ENCODE measurements at places on chromosomes 2 and 18.

DNA sequence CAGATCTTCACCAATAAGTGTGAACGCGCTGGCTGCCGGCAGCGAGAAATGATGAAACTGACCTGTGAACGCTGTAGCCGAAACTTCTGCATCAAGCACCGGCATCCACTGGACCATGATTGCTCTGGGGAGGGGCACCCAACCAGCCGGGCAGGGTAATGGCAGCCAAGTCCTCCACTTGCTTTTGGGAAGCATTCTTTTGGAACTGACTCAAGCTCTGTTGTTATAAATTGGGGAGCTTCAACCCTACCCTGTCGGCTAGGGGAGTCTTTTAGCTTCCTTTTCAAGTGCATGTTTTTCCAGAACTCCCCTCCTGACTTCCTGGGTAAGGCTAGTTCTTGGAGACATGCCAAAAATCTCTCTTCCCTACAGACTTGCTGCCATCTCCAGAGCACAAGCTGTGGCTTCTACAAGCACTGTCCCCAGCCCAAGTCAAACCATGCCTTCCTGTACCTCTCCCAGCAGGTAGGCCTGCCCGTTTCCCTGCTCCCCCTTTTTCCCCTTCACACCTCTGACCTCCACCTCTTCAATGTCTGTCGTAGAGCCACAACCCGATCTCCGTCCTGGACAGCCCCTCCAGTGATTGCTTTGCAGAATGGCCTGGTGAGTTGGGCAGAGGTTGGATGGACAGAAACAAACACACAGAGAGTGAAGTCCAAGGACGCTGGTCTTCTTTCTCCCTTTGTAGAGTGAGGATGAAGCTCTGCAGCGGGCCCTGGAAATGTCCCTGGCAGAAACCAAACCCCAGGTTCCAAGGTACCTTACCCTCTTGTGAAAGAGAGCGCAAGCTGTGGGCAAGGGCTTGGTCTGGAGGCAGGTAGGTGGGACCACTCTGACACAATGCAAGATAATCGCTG is 1.5 kb downstream of the ZFAND2B start:
- no peak for DNase-seq

- no peak for DNase-seq
Observed at GRCh38 chr2:231940795-231941194, 14.6 kb upstream of the NPPC start.

- no peak for DNase-seq
Observed at GRCh38 chr2:1766851-1767811, 22.8 kb upstream of the PXDN start.

DNA sequence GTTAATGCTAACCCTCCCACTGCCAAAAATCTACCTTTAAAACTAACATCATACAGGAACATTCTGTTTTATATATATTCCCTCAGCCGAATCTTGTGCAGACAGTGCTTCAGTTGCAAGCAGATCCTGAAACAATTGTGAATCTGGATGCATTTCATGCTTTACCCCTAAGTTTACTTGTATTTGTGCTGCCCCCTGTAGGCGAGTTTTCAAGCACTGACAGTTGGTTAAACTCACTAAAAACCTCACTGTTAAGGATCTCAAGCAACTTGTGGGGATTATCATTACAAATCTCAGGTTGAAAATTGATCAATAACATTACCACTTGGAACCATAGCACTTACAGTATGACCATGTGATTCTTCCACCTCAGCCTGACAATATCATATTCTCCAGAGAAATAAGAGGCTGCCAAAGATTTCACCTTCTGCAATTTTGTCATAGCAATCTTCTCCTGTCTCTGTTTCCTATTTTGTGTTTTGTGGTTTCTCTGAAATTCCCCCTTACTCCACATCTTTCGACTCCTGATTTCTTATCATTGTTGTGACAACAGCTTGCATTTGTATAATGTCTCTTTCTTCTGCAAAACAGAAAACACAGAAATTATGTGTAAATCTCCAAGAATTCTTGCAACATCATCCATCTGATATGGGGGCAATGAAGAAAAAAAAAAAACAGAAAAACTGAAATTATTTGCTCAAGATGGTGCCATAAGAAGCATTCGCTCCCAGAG is 354.6 kb upstream of the SETBP1 start:
- no peak for DNase-seq

- no peak for DNase-seq
Observed at GRCh38 chr18:26719896-26720295, 145.6 kb downstream of the AQP4 start.

- DNase-seq, result no peak
Observed at GRCh38 chr2:155727187-155727895, 605.2 kb downstream of the NR4A2 start.

DNA sequence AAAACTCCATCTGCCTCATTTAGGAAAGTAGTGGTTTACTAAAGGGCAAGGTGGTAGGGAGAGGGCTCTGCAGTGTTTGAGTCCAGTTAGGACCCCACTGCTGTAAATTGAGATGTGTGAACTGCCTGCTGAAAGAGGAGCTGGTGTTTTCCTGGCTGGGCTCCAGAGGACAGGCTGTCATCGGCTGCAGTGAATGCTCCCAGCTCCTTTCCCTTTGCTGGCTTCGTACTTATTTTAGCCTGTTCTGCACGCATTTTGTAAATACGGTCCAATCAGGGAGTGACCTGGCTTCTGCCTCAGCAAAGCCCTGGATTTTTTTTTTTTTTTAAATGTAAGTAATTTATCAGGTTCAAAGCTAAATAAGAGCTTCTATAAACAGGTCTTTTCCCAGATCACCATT is 37.5 kb downstream of the SLC4A3 start:
- no peak for DNase-seq

- DNase-seq, result no peak
Observed at GRCh38 chr2:176122683-176123410, at the start of gene HOXD9. TSS of gene HOXD9 (plus strand) at chr2:176122719. CDS start at chr2:176122769, 50 bp downstream.

DNA sequence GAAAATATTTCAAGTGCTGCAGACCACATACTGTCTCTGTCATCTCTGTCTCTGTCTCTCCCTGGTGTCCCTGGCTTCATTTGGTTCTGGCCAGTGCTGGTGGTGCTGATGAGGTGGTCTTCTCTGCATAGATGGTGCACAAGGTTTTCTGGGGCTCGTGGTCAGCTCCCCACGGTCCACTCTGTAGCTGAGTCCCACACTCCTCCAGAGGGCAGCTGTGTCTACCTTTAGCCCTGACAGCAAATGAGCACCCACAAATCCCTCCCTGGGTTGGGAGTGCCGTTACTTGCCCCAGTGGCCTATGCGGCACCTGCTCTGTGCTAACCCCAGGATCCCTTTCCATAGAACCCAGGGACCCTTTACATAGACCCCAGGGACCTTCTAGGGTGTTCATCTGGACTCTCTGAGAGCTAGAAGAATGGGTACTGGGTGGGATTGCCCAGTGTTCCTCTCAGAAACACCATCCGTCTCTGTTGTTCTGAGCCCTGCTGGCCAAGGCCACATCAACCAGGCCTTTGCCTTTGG is 129.3 kb downstream of the CAPN13 start:
- no peak for DNase-seq

- no peak for DNase-seq
Observed at GRCh38 chr2:17617955-17618354, 77.5 kb downstream of the VSNL1 start.

DNA sequence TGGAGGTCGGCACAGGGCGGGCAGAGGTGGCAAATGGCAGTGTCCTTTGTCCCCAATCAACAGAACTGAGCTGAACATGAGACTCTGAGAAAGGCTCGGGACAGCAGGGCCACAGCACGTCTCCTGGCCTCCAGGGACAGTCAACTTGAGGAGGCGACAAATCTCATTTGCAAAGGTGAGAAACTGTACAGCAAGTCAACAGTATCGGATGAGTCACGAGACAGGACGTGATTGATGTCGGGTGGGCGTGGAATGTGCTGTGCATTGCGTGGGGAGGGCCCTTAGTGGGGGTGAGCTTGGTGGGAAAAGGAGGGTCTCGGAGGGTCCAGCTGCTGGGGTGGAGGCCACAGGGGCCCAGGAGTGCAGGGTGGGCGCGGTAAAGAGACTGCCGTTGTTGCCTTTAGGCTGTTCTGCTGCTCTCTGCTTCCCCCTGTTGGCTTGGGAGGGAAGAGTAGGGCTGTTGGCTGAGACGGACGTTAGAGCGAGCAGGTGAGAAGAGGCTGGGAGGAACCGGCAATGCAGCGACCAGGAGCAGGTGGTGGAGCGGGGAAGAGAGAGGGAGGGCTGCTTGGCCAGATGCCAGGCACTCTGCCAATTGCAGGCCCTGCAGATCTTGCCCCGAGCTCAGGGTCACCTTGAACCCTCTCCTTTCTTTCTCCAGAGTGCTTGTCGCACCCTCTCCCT is 164.3 kb downstream of the BCL2 start:
- DNase-seq, result peak; percentile 53

DNA sequence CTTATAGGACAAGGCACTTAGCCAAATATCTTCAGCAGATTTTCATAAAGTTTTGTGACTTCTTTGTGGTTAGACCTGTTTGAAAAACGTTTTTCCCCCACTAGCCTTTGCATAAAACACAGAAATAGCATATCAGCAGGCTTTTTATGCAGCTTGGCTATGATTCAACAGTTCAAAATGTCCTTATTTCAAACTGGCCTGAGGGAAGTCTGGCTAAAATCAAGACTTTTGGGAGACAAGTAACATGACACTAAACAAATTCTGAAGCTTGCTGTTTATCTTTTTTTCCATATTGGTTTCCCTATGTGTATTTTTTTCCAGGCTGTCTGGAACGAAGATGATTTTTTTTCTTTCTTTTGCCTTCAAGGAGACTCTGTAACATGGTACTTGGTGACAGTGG is 95.1 kb upstream of the L3MBTL4 start:
- no peak for DNase-seq

DNA sequence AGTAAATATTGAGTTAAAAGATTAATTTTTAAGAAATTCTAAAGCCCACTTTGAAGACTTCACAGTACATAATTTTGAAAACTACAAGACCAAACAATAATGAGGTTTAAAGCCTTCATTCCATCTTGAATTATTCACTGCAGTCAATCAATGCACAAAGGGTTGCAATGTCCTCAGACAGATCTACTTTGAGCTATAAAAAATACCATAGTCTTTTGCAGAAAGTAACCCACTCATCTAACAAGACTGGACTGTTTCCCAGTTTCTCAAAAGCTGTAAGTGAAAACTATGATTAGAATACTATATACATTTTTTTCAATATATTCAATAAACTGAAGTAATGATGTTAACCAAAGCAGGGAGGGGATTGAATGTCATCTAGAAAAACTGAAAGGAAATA is 10.2 kb upstream of the RBM43 start:
- DNase-seq, result no peak

GRCh38 chr2:209663139-209663538 is 108.5 kb upstream of the UNC80 start:
- no peak for DNase-seq

All from activated naive CD4-positive, alpha-beta T cell (primary cell).